ENCODE measurements at places on chromosomes 6 and 20.

DNA sequence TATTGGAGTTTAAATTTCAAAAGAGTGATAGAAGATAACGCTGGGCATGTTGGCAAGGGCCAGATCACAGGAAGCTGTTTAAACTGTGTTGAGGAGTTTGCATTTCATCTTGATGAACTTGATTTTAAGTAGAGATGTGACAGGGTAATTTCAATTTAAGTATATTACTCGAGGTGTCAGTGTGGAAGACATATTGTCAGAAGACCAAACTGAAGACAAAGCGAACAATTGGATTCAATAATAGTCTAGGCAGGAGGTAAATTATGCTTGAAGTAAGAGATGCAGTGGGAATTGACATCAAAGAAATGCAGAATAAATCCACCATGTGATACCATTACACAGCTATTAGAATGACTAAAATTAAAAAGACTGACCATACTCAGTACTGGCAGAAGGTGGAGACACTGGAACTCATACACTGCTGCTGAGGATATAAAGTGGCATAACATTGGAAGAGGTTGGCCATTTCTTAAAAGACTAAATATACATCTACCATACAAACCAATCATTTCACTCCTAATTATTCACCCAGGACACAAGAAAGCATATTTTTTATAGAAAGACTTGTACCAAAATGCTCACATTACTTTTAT is 240.8 kb downstream of the ARHGAP18 start:
- no peak for DNase-seq

- DNase-seq: no peak
Measured at GRCh38 chr6:98971303-98971702, 23.6 kb upstream of the FBXL4 start.

DNA sequence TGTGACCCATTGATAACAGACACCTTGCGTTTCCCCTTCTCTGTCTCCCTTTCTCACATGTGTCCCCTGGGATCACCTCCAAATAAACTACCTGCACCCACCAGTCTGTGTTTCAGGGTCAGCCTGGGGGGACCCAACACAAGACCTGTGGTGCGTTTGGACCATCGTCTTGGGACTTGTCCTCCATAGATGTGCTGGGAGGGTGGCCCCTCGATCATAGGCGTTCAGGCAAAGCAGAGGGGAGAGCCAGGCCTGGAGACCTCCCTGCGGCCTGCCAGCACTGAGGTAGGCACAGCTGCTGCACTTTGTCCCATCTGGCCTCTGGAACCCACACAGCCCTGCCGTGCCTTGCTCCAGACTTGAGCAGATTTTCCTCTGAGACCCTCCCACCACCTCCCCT is 18.1 kb downstream of the CST9 start:
- DNase-seq: no peak

DNA sequence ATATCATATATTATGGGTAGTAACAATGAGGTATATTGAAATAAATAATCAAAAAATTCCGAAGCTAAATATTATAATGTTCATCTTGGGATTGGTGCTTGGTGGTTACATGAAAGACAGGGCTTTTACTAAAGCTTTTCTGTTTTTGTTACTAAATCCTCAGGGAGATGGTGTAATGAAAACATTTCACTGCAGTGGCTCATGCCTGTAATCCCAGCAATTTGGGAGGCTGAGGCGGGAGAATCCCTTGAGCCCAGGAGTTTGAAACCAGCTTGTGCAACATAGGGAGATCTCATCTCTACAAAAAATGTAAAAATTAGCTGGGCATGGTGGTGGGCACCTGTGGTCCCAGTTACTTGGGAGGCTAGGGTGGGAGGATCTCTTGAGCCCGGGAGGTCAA is 42.9 kb downstream of the AFG1L start:
- DNase-seq: no peak

DNA sequence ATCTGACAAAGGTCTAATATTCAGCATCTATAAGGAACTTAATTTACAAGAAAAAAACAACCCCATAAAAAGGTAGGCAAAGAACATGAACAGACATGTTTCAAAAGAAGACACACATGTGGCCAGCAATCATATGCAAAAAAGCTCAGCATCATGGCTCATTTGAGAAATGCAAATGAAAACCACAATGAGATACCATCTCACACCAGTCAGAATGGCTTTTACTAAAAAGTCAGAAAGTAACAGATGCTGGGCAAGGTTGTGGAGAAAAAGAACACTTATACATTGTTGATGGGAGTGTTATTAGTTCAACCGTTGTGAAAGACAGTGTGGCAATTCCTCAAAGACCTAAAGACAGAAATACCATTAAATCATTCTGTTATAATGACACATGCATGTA is 289.9 kb upstream of the MMS22L start:
- DNase-seq: no peak

DNA sequence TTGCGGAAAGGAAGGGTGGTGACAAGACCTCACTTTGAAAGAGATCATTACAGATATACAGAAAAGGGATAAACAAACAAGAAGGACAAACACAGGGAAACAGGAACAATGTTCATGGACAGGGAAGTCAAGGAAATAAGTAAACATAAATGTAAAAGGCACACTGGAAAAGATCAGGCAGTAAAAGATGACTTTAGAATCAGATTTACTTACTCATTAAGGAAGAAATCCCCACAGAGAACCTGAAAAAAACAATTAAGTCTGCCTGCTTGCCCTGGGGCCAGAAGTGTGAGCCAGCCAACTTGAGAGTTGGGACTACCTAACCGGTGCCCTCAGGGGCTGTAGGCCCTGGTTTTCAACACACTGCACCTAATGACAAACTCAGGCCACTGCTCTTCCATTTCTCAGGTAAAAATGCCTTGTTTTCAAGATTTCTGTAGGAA is 1.7 kb downstream of the APMAP start:
- DNase-seq: no peak

DNA sequence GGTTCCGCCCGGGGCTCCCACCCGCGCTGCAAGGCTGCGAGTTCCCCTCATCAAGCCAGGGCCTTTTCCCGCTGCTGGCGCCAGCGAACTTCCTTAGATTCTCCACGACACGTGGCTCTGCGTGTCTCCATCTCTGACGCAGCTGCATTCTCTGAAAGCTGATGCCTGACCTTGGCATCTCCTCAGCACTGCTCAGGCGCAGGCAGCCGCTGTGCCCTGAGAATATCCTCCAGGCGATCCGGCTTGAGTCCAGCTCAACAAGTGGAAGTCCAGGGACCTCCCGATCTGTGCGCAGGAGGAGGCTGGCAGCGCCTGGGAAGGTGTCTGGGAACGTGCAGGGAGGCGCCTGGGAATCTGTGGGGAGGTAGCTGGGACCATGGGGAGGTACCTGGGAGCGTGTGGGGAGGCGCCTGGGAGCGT is 171.2 kb upstream of the THBS2 start:
- no peak for DNase-seq

- no peak for DNase-seq
Measured at GRCh38 chr6:55868771-55869479, 6.5 kb downstream of the BMP5 start.

DNA sequence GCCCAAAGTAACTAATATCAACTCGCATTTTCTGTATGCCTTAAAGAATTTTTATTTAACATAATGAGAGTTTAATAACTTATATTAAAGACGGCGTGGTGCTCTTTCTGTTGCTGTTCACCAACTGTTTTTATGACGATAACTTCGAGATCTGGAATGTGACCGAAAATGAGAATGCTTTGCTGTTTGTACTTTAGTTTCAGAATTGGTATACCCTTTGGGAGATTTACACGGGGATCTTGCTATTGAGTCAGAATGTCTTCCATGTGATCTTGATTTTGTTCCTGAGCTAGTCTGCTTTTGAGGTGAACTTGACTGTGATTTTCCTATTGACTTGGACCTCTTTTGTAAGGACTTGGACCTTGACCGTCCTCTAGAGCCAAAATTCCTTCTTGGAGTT is 17.9 kb downstream of the PNRC1 start:
- no peak for DNase-seq

DNA sequence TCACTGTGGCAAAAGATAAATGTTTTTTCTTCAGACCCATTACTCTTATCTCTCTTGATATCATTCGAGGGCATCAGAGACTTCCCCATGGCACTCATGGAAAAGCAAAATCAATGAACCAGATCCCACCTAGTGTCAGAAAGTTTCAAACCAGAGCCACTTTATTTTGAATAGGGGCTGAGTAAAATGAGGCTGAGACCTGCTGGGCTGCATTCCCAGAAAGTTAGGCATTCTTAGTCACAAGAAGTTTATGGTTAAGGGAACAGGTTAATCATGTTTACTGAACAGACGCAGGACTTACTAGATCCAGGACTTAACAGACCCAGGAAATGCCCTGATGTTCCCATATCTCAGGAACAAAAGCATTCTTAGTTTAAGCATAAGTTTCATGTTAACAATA is 369.9 kb downstream of the BTBD3 start:
- DNase-seq: peak; percentile 3

- DNase-seq: no peak
Measured at GRCh38 chr6:3165631-3166534, 8.5 kb upstream of the TUBB2A start.

- peak; percentile 87 for DNase-seq
Measured at GRCh38 chr6:5151955-5152401, 66.8 kb downstream of the PPP1R3G start.

GRCh38 chr20:40654876-40655275 is 34.2 kb downstream of the MAFB start:
- no peak for DNase-seq

DNA sequence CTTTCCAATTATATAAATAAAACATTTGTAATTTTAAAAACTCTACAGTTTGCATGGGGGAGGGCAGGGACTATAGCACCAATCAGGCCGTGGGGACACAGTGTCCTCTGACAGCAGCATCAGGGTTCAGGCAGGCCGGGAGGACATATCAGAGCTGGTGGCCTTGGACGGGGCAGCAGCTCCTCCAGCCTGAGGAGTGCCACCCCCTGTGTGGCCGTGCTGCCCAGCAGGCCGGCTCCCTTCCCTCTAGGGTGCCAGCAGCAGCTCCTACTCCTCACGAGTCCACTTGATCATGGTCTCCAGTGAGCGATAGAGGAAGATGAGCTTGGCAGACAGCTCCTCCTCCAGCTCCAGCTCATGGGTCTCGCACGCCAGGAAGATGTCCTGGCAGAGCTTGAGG is 144.0 kb upstream of the PHACTR3 start:
- no peak for DNase-seq

GRCh38 chr20:50930139-50930975 is 880 bp downstream of the ADNP start:
- no peak for DNase-seq

DNA sequence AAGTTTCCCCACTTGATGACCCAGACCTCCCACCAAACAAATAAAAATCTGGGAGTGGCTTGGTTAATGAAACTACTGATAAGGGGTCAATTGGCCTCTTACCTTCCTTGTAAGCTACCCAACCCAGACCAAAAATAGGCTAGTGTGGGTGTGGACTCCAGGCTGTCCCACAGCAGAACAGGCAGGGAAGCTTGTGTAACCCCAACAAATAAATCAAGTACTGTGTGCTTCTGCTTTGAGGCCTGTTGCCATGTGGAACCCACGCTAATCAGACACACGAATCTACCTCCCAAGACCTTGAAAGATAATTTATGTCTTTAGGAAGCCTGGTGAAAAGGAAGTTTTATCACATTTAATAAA is 33.7 kb upstream of the PAQR8 start:
- DNase-seq: no peak

- DNase-seq: no peak
Measured at GRCh38 chr20:58161192-58161591, 67.3 kb downstream of the ANKRD60 start.

DNA sequence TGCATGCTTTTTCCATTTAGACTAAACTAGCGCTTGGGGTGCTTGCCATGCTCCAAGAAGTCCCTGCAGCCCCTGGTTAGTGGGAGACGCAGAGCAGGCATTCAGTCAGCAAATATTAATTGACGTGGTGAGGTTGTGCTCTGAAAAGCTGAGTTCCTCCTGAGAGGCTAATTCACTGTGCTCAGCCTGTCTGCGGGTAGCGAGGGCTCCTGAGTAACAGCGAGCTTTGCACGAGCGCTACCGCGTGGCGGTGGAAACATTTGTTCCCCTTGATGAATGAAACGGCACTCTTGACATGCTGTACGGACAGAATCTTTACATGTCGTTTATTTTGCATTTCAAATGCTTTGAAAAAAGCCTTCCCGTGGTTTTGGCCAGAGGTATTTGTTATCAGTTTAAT is 170.6 kb upstream of the AGPAT4 start:
- DNase-seq: no peak

DNA sequence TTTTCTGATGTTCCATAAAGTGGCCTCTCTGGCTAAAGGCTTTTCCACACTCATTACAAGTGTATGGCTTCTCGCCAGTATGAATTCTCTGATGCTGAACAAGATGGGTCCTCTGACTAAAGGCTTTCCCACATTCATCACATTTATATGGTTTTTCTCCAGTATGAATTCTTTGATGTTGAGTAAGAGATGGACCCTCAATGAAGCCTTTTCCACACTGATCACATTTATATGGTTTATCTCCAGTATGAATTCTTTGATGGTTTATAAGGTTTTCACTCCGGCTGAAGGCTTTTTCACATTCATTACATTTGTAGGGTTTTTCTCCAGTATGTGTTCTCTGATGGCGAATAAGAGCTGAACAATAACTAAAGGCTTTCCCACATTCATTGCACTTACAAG is 20.4 kb downstream of the ZNF184 start:
- no peak for DNase-seq

DNA sequence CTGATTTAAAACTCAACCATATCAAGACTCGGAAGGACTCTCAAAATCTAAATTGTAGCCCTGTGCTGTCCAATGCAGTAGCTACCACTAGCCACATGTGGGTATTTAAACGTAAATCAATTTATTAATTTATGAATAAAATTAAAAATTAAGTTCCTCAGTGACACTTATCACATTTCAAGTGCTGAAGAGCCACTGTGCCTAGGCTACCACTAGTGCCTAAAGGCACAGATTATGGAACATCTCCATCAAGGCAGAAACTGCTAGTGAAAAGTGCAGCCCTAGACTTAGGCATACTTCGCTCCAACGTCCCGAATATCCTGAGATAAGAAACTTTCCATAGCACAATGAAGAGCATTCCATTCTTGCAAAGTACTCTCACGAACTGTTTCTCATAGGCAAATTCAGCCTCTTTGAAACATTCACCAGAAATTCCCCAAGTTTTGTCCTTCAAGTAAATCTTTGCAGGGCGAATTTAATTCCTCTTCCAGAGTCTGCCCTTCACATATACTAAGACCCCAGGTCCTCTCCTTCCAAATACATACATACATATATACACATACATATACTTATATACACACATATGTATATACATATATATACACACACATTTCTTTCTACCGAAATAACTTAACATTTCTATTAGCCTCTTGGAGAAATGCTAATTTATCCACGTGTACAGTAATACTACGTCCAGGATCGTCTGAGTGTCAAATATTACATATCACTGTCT is 1.3 kb downstream of the SUPT3H start:
- no peak for DNase-seq
